ENCODE measurements at places on chromosomes 2 and 18.

GRCh38 chr2:63159262-63159661 is 108.6 kb downstream of the OTX1 start:
- DNase-seq, result no peak

- DNase-seq, result no peak
These were observed 31.4 kb upstream of the PHLPP1 start for GRCh38 chr18:62683935-62684334.

GRCh38 chr18:76370686-76371085 is 124.4 kb downstream of the ZNF516 start:
- DNase-seq, result no peak

DNA sequence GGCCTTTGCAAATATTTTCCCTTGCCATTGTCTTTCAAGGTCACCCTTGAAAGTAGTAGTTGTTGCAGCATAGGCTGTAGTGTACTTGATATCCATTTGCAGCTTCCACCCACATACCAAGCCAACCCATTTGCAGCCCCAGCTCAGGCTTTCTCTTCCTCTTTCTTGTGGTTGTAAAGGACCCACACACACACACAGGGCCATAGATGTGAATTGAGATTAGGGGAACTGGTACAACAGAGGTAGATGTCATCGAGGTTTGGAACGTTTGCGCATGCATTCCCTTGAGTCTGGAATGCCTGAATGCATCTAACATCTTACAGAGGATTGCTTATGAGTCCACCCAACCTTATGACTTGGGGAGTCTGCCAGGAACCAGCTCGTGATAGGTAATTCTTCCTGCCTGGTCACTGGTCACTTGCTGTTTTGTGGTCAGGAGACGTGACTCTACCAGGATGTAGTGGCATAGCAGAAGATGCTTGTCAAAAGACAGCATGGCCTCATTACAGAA is 91.9 kb downstream of the MRPS9 start:
- no peak for DNase-seq

DNA sequence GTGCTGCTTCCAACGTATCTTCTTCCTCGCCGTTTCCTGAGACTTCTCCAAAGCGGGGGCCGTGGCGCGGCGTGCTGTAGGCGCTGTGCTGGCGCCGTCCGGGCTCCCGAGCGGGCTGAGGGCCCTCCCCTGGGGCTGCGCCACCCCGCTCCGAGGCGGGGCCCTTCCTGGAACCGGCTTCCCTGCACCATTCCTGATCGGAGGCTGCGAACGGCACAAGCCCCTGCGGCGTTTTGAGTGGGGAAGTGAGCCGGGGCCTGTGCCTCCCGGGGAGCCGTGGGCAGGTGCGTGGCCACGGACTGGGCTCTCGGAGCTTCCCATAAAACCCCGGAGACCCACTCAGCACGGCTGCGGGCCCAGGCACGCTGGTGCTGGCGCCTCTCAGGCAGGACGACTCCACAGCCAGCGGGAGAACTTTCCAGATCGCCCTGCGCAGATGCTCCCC is 74.7 kb downstream of the PSMG2 start:
- no peak for DNase-seq

DNA sequence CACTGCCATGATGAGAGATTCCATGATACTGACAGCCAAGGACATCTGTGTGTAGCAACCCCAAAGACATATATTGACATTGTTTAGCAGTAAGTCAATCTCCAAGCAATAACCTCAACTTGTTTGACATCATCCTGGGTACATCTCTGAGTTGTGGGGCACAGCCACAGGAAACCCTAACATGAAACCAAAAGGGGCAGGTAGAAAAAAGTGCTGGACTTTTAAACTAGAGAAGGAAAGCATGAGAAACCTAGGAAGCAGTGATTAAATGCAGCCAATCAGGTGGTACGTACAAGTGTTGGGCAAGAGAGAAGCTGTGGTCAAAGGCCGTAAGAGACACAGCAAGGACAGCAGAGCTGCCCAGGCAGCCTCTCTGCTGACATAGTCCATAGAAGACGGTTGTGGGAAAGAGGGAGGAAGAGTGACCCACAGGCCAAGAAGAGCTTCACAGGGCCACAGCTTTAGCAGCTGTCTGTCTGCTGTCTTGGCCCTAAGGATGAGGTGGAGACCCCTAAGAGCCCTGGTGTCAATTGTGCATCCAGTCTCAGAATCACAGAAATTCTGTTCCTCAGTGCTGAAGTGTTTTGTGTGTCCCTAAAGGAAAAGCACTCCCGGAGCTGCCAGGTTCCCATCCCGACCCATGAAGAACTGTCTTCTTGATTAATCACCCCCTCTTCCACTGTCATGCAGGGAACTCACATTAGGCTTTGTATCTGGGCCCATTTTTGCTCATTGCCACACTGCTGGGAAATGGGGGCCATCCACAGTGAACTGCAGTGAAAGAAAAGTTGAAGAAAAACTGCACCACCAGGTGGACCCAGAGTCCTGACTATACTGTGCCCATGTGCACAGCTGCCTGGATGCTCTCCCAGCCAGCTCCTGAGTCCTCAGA is 25.4 kb upstream of the CHN1 start:
- DNase-seq, result peak; percentile 57

- no peak for DNase-seq
These were observed 97.0 kb downstream of the CTIF start for GRCh38 chr18:48635806-48636205.

DNA sequence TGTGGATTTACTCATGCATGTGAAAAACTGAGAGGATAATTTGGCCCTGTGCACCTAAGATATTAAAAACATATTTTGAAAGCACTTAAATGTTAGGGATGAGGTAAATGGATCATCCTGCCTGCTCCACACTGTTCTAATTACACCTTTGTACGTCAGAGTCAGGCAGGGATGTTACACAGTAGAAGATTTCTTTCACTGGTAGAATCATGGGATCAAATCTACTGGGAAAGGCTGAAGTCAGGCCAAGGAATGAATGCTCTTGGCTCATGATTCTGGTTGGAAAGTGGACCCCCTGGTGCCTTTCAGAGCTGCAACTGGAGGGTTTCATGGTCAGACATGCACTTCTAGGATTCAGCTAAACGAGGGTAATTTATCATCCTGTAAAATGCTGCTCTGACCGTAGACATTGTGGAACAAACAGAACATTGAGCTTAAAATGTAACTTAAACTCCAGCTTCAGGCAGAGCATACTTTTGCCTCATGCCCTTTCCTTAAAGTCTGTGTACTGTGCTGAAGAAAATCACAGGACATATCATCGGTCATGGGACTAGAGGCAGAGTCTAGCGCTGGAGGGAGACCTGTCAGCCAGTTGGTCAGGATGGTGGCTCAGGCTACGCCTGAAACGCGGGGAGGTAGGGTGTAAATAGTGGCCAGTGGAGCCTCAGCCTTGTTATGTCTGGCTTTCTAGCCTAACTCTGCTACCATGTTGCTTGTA is 4.9 kb downstream of the KCNE4 start:
- DNase-seq, result no peak

- DNase-seq, result peak; percentile 63
These were observed 552.0 kb downstream of the IRS1 start for GRCh38 chr2:226247289-226248275.

- no peak for DNase-seq
These were observed 34.2 kb upstream of the ZNF804A start for GRCh38 chr2:184564092-184564491.

DNA sequence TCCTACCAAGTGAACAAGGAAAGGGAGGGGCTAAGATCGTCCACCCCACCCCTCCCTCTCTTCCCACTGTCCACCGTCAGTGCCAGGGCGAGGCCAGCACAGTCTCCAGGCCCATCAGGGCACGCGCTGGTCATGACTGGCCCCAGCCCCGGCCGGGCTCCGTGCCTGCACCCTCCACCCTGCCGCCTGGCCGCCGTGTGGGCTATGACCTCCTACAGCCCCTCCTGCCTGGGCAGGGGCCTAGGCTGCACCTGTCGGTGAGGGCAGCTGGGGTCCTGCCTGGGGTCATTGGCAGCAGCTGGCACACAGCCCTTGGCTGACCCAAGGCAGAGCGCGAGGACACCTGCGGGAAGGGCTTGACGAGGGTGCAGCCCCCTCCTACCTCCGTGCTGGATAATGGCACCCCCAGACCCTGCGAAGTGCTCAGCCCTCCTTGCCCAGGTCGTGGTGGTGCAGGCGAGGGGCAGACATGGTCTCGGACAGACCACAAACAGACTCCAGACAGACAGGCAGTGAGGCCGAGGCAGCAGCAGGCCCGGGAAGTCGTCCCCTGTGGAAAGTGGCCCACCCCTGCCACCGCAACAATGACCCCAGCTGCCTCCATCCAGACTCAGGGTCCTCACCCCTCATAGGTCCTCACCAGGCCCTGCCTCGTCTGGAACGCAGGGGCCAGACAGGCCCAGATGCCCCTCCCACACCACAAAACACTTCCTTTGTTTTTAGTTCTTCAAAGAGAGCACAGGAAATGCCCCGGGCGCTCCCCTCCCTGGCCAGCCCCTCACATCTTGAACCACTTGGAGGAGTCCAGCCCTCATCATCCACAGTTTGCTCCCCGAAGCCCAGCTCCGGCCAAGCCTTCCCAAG is 43.1 kb upstream of the GPC1 start:
- DNase-seq, result no peak

GRCh38 chr2:219057709-219058540 is 2.8 kb downstream of the IHH start:
- DNase-seq, result peak; percentile 65

- DNase-seq, result peak; percentile 6
These were observed 155.0 kb downstream of the EIPR1 start for GRCh38 chr2:3222636-3223035.

- peak; percentile 94 for DNase-seq
These were observed 13.1 kb downstream of the GNLY start for GRCh38 chr2:85707304-85707703.

- DNase-seq, result no peak
These were observed 87.1 kb upstream of the MCFD2 start for GRCh38 chr2:47002480-47003381.

Data from iris pigment epithelial cell (primary cell).